ENCODE measurements at places on chromosomes 5 and 9. TPM values are rescaled to one million over a fixed set of nuclear protein-coding genes. Genes with fewer than 3 reads are reported as not detected.

DNA sequence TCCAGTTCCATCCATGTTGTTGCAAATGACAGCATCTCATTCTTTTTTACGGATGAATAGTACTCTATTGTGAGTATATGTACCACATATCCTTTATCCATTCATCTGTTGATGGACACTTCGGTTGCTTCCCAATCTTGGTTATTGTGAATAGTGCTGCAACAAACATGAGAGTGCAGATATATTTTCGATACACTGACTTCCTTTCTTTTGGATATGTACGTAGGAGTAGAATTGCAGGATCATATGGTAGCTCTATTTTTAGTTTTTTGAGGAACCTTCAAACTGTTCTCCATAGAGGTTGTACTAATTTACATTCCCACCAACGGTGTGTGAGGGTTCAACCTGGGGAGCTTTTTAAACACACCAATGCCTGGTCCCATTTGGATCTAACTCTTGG is 22.3 kb downstream of the GALNT12 start:
- no peak overlapping the region for H3K4me3 ChIP-seq
- H3K27me3 ChIP-seq = peaks cover 28% of the 10 kb centered on the region
- no peaks in the 10 kb centered on the region for H3K4me1 ChIP-seq
- no peak for DNase-seq

DNA sequence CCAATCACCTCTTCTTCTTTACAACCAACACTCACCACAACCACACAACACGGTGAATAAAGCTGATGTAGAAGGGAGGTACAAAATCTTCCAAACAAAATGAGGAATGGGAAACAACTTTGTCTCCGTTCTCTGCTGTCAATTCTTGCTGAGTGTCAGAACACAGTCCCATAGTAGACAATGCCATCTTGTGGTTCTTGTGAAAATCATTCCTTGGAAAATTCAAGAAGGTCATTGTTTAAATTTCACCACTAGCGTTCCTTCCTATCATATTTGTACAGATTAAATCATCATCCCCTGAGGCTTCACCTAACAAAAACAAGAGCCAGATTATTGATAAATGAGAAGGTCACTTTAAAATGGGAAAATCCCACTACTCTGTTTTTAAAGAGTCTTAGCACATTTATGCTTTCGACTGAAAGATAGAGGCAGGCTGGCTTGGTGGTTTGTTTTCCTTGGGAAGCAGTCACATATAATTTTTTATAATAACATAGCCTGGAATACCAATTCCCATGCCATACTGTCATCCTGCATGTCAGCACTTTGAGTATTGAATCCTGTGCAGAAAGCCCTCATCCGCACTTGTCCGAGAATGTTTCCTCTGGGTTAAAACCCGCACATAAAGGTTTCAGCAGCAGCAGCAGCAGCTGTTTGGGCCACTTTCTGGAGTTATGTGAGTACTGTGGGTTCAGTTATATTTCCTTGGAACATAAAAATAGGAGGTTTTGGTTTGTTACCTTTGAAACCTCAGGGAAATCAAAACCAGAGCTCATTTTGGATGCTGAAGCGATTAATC is 395.0 kb upstream of the SMARCA2 start:
- no peaks in the 10 kb centered on the region for H3K4me1 ChIP-seq
- peaks cover 4% of the 10 kb centered on the region for H3K36me3 ChIP-seq
- no peak overlapping the region for H3K4me3 ChIP-seq
- H3K27me3 ChIP-seq = 0 out of 2 replicates have a peak, but pooled peaks cover 2% of the 10 kb centered on the region
- no peak overlapping the region for H3K27ac ChIP-seq

The HTR1A gene
- not detected for total RNA-seq

The NPR3 gene
- total RNA-seq = 40.4 TPM

The EXOSC3 gene
- total RNA-seq = 46.5 TPM

Data from HFFc6 (cell line).